ENCODE measurements at places on chromosomes 2 and 18.

GRCh38 chr2:133167990-133168389 lies 400.3 kb downstream of the NCKAP5 start:
- H3K36me3 ChIP-seq, result no peaks in the 10 kb centered on the region
- no peak overlapping the region for H3K4me3 ChIP-seq
- H3K4me1 ChIP-seq, result no peaks in the 10 kb centered on the region
- no peak for DNase-seq
- no peak overlapping the region for H3K27ac ChIP-seq

GRCh38 chr2:229686122-229686919 lies 28.0 kb downstream of the DNER start:
- H3K27me3 ChIP-seq, result no peaks in the 10 kb centered on the region
- no peaks in the 10 kb centered on the region for H3K36me3 ChIP-seq
- H3K4me3 ChIP-seq, result no peak overlapping the region
- no peak overlapping the region for H3K27ac ChIP-seq
- no peaks in the 10 kb centered on the region for H3K4me1 ChIP-seq

GRCh38 chr2:226728996-226729395 lies 70.6 kb downstream of the IRS1 start:
- H3K27me3 ChIP-seq, result no peaks in the 10 kb centered on the region
- H3K36me3 ChIP-seq, result no peaks in the 10 kb centered on the region
- peaks cover 3% of the 10 kb centered on the region for H3K4me1 ChIP-seq
- no peak overlapping the region for H3K27ac ChIP-seq

GRCh38 chr2:211132573-211132972 lies 576.2 kb downstream of the CPS1 start:
- H3K27me3 ChIP-seq, result no peaks in the 10 kb centered on the region
- DNase-seq, result no peak
- no peak overlapping the region for H3K4me3 ChIP-seq
- no peak overlapping the region for H3K27ac ChIP-seq
- no peaks in the 10 kb centered on the region for H3K4me1 ChIP-seq

DNA sequence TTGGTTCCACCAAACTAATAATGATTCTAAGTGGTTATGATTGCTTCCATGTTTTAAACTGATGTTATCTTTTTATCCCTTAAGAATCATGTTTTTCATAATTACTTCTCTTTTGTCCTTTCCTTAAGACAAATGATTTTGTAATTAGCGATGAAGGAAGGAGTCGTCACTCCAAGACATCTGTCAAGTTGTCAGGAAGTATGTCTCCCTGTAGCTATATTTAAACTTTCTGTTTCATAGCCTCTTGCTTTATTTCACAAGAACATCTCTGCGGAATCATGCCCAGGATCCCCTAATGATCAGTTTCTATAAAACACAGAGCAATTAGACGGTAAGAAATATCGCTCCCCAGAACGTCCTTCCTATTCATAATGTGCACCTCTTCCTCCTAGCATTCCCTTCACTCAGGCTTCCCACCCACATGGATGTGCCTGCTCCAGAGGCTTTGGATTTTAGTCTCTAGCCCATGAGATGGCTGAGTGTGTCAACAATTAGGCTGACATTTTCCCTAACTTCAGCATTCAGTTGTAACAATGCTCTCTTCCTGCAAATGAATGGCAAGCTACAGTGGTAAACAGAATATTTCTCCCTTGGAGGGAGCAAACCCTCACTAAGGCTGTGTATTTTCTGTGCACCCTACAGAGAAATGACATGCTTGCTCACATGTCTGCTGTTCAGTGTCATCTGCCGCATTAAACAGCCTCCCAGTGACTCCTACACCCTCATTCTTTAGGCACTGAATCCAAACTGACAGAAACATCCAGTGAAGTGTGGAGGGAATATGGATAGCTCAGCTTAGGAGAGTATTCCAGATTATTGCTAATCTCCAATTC lies 879.6 kb upstream of the CELF4 start:
- H3K27me3 ChIP-seq, result no peaks in the 10 kb centered on the region
- no peaks in the 10 kb centered on the region for H3K4me1 ChIP-seq
- no peak for DNase-seq
- no peak overlapping the region for H3K4me3 ChIP-seq
- H3K36me3 ChIP-seq, result no peaks in the 10 kb centered on the region

- H3K4me3 ChIP-seq, result no peak overlapping the region
- no peak overlapping the region for H3K27ac ChIP-seq
- H3K27me3 ChIP-seq, result no peaks in the 10 kb centered on the region
Observed at GRCh38 chr2:174750923-174751441, 13.3 kb downstream of the CHRNA1 start.

DNA sequence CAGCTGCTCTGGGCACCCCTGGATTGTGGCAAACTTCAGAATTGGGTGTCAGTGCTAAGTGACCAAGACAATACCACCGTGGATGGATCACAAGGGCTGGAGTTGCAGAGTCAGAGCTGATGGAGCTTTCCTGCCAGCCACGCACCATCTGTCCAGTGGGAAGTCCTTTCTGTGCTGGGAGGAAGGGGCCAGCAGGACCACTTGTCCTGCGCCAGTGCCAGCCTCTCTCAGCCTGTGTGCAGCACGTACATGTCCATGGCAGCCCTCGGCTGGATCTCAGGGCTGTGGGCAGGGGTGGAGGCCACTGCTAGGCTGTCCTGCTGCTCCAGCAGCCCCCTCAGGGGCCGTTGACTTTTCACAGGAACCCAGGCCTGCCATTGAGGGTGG lies 33.3 kb downstream of the RAB31 start:
- no peak for DNase-seq
- peaks cover 2% of the 10 kb centered on the region for H3K4me1 ChIP-seq
- H3K4me3 ChIP-seq, result no peak overlapping the region
- H3K27ac ChIP-seq, result no peak overlapping the region
- no peaks in the 10 kb centered on the region for H3K36me3 ChIP-seq

- no peak overlapping the region for H3K27ac ChIP-seq
- H3K4me3 ChIP-seq, result no peak overlapping the region
- no peaks in the 10 kb centered on the region for H3K27me3 ChIP-seq
- H3K4me1 ChIP-seq, result no peaks in the 10 kb centered on the region
- peak; percentile 84 for DNase-seq
Observed at GRCh38 chr2:238523158-238524110, 96.7 kb downstream of the ASB1 start.

DNA sequence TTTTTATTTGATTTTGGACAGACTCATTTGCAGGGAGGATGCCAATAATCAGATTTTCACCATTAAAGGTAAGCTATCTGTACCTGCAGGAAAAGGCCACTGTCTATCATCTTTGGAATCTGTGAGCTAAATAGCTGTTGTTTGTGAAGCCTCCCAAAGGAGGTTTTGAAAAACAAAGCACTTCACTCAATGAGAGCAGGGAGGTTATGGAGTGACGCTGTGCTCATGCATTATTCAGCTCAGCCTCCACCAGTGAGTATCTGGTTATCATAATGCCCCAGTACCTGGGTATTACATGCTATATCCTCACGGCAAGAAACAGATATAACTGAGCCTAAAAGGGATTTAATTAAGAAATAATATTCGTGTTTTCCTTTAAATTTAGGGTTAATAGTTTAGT lies 189.6 kb upstream of the PIK3C3 start:
- no peaks in the 10 kb centered on the region for H3K36me3 ChIP-seq
- H3K27me3 ChIP-seq, result no peaks in the 10 kb centered on the region
- H3K27ac ChIP-seq, result no peak overlapping the region
- DNase-seq, result no peak
- H3K4me3 ChIP-seq, result no peak overlapping the region

- no peak overlapping the region for H3K27ac ChIP-seq
- no peak for DNase-seq
- H3K4me3 ChIP-seq, result no peak overlapping the region
Observed at GRCh38 chr2:197058777-197059300, 132.3 kb upstream of the PGAP1 start.

DNA sequence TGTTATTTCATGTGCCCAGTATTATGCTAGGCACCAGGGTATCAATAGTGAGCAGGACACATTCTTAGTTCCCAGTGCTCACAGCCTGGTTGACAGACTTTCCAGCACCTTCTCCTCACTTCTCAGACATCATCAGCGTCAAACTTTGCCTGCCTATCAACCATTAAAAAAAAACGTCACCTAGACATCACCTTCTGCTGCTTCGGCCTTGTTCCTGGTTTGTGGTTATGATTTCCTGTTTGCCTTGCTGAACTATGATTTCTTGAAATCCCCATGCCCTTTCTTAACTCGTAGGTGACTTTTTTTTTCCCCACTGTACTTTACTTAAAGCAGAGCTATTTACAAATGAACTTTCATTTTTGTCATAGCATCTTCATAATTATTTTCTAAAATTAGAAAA lies 60.4 kb upstream of the NABP1 start:
- H3K4me3 ChIP-seq, result no peak overlapping the region
- no peak overlapping the region for H3K27ac ChIP-seq
- H3K36me3 ChIP-seq, result no peaks in the 10 kb centered on the region
- H3K4me1 ChIP-seq, result no peaks in the 10 kb centered on the region

DNA sequence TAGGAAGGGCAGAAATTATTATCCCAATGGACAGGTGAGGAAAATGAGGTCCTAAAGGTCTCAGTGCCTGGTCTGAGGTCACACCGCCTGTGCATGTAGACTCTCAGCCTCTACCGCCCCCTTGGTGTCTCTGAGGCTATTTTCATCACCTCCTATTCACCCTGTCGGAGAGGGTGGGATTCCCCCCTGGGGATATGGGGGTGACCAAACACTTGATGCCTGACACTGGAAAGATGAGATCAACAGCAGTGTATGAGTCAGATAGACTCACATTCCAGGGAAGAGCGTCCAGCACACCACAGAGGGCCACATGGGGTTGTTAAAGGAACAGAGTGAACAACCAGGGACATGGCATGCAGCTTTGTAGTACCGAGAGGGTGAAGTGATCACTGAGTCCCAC lies 199.7 kb downstream of the SMAD2 start:
- no peaks in the 10 kb centered on the region for H3K27me3 ChIP-seq
- no peak overlapping the region for H3K27ac ChIP-seq
- no peak overlapping the region for H3K4me3 ChIP-seq
- H3K36me3 ChIP-seq, result no peaks in the 10 kb centered on the region
- DNase-seq, result no peak

- H3K4me3 ChIP-seq, result no peak overlapping the region
- H3K27ac ChIP-seq, result no peak overlapping the region
- no peaks in the 10 kb centered on the region for H3K27me3 ChIP-seq
- no peak for DNase-seq
- no peaks in the 10 kb centered on the region for H3K36me3 ChIP-seq
Observed at GRCh38 chr2:151796774-151797173, 31.4 kb downstream of the ARL5A start.

DNA sequence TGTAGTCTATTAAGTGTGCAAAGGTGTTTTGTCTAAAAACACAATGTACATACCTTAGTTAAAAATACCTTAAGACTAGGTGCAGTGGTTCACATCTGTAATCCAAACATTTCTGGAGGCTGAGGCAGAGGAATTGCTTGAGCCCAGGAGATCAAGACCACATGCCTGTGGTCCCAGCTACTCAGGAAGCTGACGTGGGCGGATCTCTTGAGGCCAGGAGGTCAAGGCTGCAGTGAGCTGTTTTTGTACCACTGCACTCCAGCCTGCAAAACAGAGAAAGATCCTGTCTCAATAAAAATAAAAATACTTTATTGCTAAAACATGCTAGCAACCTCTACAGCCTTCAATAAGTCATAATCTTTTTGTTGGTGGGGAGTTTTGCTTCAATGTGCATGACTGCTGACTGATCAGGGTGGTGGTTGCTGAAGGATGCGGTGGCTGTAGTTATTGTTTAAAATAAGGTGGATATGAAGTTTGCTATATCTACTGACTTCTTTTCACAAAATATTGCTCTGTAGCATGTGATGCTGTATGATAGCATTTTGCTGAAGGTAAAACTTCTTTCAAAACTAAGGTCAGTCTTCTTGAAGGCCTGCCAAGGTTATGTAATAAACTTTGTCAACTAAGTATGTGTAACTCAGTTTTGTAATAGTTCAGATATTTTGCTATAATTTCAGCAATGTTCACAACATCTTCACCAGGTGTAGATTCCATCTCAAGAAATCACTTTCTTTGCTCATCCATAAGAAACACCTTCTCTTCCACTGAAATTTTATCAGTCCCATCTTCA lies 1238.0 kb upstream of the NRXN1 start:
- H3K27me3 ChIP-seq, result no peaks in the 10 kb centered on the region
- DNase-seq, result no peak
- no peaks in the 10 kb centered on the region for H3K4me1 ChIP-seq
- no peak overlapping the region for H3K27ac ChIP-seq

- H3K4me3 ChIP-seq, result no peak overlapping the region
- peaks cover 3% of the 10 kb centered on the region for H3K36me3 ChIP-seq
- no peaks in the 10 kb centered on the region for H3K27me3 ChIP-seq
Observed at GRCh38 chr2:222907790-222908441, 47.1 kb downstream of the ACSL3 start.

GRCh38 chr2:70510313-70510712 lies 43.3 kb downstream of the TGFA start:
- H3K27ac ChIP-seq, result no peak overlapping the region
- H3K27me3 ChIP-seq, result no peaks in the 10 kb centered on the region
- no peak overlapping the region for H3K4me3 ChIP-seq
- peaks cover 6% of the 10 kb centered on the region for H3K4me1 ChIP-seq
- H3K36me3 ChIP-seq, result no peaks in the 10 kb centered on the region

GRCh38 chr18:3340682-3341097 lies 78.8 kb downstream of the MYL12B start:
- H3K4me3 ChIP-seq, result no peak overlapping the region
- no peaks in the 10 kb centered on the region for H3K27me3 ChIP-seq
- H3K4me1 ChIP-seq, result no peaks in the 10 kb centered on the region
- H3K36me3 ChIP-seq, result no peaks in the 10 kb centered on the region
- H3K27ac ChIP-seq, result no peak overlapping the region

DNA sequence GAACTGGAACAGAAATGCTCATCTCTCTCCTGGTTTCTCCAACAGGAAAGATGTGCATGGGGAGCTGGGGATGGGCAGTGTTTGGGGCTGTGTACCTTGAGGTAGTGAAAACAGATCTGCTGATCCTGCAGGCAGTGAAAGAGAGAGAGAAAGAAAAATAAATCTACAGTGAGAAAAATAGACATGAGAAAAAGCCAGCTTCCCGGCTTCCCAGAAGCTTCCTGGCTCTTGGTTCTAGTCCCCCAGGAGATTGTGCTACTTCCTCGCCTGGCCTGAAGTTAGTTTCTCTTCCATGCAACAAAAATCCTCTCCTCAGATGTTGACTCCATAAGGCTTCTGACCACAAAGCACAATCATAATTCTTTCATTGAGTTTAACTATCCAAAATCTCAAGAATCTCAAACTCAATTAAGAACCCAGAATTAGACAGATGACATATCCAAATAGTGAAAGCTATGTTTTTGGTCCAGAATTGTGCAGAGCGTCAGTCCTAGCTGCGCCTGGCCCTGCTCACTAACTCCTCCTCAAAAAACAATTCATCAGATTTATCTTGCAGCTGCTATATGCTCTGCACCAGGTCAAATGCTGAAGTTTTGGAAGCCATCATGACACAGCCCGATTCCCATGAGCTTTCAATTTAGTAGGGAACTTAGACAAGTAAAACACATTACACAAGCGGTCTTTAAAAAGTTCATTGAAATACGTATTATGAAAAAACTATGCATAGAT lies 20.1 kb upstream of the NAB1 start:
- no peak for DNase-seq
- no peaks in the 10 kb centered on the region for H3K36me3 ChIP-seq
- no peak overlapping the region for H3K4me3 ChIP-seq
- H3K27ac ChIP-seq, result no peak overlapping the region

- no peaks in the 10 kb centered on the region for H3K4me1 ChIP-seq
- no peak for DNase-seq
- H3K36me3 ChIP-seq, result no peaks in the 10 kb centered on the region
- H3K27me3 ChIP-seq, result no peaks in the 10 kb centered on the region
- H3K27ac ChIP-seq, result no peak overlapping the region
Observed at GRCh38 chr2:6957031-6957714, 40.0 kb downstream of the RNF144A start.

- no peak overlapping the region for H3K4me3 ChIP-seq
- H3K27ac ChIP-seq, result no peak overlapping the region
- DNase-seq, result no peak
- no peaks in the 10 kb centered on the region for H3K36me3 ChIP-seq
- peaks cover 10% of the 10 kb centered on the region for H3K4me1 ChIP-seq
- H3K27me3 ChIP-seq, result no peaks in the 10 kb centered on the region
Observed at GRCh38 chr18:59665057-59666006, 31.9 kb downstream of the CCBE1 start.

All from kidney (tissue), 22 donors.